Bone marrow (tissue), 2 donors: ENCODE measurements at places on chromosomes 12 and 14.

GRCh38 chr14:47674543-47675465, 601 bp downstream of the MDGA2 start:
- DNase-seq = no peak

- no peak for DNase-seq
Observed at GRCh38 chr12:31267966-31268365, 58.0 kb downstream of the SINHCAF start.

GRCh38 chr12:52063981-52064649, 5.7 kb upstream of the ATG101 start:
- no peak for DNase-seq

DNA sequence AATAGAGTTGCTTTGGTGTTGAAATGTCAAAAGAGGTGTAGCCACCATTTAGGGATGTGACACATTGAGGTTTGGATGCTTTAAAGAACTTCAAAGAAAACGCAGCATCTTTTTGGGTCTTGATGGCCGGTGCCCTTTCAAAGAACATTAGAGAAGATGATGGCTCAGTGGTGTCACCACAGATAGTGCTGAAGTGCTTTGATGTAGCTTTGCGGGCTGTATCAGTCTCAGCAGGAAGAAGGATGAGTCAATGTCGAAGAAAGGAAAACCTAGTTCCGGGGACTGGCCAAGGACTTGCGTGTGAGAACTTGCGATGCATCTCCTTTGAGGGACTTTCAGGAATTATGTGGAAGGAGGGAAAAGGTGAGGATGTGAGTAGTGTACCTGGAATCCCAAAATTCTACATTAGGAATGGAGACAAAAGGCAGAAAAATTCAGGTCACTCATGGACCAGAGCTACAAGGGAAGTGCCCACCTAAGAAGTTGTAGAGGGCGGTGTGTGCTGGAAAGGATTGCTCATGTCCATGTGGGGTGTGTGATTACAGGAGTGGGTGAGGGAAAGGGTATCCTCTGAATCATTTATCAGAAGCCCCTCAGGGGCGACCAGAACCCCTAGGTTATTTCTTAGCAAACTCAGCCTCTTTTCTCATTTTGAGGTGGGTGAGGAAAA, 39.7 kb upstream of the GZMB start:
- no peak for DNase-seq

DNA sequence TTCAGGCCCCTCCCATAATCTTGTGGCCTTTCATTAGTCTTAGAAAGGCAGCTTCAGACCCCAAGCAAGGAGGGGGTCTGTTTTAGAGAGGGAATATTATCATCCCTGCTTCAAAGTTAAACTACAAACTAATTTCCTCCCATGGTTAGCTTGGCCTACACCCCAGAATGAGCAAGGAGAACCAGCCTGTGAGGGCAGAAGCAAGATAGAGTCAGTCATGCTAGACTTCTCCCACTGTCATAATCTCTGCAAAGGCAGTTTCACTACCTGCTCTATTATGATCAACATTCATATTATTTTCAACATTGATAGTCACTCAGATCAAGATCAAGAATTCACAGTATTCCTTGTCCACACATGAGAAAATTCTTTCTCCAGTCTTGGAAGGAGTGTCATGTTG, 105.1 kb downstream of the GXYLT1 start:
- DNase-seq = no peak

GRCh38 chr14:22908601-22909000, 10.3 kb downstream of the RBM23 start:
- no peak for DNase-seq
